ENCODE measurements at places on chromosomes 13 and 19.

DNA sequence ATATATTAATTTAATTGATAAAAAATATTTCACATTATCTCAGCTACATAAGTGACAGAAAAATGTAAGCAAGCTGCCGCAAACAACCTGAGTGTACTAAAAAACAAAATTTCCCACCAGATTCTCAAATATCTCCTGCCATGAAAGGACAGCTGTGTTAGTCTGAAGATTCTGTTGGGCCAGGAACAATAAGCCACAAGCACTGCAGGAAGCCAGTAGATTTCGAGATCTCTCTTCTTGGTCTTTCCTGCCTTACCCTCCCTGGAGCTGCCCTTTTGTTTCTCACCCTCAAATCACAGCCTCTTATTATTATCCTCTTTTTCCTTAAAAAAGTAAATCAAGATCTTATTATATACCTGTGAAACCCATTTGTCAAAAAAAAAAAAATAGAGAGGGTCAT, 165.6 kb downstream of the EFNB2 start:
- DNase-seq = no peak

- DNase-seq = no peak
These were observed 43.2 kb downstream of the SUGT1 start for GRCh38 chr13:52695856-52696255.

DNA sequence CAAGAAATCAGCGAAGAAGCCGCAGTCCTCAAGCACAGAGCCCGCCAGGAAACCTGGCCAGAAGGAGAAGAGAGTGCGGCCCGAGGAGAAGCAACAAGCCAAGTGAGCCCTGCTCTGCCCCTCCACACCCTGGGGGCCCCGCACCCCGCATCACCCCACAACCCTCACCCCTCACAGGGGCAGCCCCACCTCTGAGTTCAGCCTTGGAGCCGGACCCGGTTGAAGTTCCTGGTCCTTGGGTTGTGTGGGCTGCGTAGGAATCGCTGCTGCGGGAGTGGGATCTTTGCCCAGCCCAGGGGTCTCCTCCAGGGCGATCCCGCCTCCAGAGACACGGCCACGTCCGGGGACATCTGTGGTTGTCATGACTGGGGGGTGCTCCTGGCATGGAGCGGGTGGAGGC, 22.0 kb downstream of the PLIN4 start:
- no peak for DNase-seq

DNA sequence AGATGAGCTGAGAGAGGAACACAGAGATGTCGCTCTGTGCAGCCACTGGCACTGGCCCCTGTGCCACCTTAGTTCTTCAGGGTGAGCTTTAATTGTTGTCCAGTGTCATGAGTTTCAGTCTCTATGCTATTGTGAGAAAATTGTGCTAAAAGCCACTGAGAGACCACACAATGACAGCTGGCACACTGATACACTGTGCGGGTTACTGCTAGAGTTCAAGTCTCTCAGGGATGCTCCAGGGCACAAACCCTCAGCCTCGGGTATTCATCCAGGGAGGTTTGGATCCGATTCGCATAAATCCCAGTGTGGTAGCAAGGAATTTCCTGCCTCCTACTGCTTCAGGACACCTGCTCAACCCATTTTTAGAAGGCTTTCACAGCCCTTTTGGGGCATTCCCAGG, 68.1 kb upstream of the EDNRB start:
- no peak for DNase-seq

- DNase-seq = no peak
These were observed 137.5 kb downstream of the FREM2 start for GRCh38 chr13:38824342-38824741.

- DNase-seq = no peak
These were observed 5.8 kb downstream of the KLF2 start for GRCh38 chr19:16330368-16330801.

DNA sequence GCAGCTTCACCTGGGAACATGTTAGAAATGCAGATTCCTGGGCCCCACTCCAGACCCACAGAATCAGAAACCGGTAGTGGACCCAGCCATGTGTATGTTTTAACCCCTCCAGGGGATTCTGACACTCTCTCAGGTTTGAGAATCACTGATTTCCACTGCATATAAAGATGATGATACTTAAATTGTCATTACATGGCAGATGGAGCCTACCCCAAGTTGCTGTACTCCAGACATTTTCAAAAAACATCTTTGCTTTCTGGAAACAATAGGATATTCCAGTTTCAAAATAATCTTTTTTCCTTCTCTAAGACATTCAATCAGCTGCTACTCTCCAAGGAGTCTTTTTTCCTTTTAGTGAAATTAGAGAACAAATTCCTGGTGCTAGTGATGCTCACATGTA, 48.6 kb upstream of the RGCC start:
- DNase-seq = no peak

DNA sequence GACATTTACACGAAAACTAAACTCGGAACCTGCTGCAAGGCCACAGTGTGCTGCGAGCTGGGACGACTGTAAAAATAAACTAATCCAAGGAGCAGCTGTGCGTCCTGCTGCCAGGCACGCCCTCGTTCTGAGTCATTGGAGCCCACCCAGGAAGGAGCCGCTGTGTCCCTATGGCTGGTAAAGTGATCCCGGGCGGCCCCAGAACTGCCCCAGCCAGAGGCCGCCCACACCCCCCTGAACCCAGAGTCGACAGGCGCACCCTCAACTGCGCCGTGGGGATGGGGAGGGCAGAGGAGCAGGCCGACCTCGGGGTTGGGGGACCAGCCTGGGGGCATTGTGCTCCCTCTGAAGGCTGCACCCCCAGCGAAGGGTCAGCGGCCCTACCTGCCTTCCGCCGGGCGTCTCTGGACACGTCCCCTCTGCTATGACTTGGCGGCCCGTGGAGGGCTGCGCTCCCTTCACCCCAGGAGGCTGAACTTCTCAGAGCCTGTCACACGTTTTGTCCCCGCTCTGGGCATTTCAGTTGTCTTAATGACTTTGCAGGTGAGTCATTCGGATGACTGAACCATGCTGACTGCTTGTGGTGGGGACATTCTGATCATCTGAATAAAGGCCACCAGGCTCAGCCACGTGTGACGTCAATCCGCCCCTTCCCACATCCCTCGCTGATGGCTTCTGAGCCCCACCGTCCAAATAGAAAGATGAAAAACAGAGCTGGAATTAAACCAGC, 42.7 kb downstream of the ADPRHL1 start:
- no peak for DNase-seq

All from NCI-H2081 treated with DMSO at 0.1 percent for 48 hours (cell line).